A549 treated with dexamethasone at 1 μM for 4 hours (cell line): ENCODE measurements at places on chromosomes 2 and 18. TPM values are rescaled to one million over a fixed set of nuclear protein-coding genes. Genes with fewer than 3 reads are reported as not detected.

The CRYBA2 gene
- 0.31 TPM in 1 of 5 replicates, not detected in the others for total RNA-seq

The TEX44 gene
- total RNA-seq, result not detected in 5 replicates

The PLCL1 gene
- 0.02 TPM in 1 of 5 replicates, not detected in the others for total RNA-seq

The WNT10A gene
- 0.05 to 0.08 TPM (median 0.06 TPM) in 5 replicates for total RNA-seq

The FTCDNL1 gene
- total RNA-seq, result 2.3 to 3.2 TPM (median 2.8 TPM) in 5 replicates

The SLC8A1 gene
- total RNA-seq, result 0.17 to 0.40 TPM (median 0.31 TPM) in 5 replicates

The TLX2 gene
- total RNA-seq, result 0.17 to 0.31 TPM (median 0.21 TPM) in 5 replicates

The OTOS gene
- not detected in 5 replicates for total RNA-seq

The MATN3 gene
- 11.0 to 18.8 TPM (median 15.4 TPM) in 5 replicates for total RNA-seq

The SANBR gene
- 10.2 to 14.9 TPM (median 13.5 TPM) in 5 replicates for total RNA-seq

The PKDCC gene
- 19.6 to 26.0 TPM (median 21.8 TPM) in 5 replicates for total RNA-seq

The AQP12B gene
- total RNA-seq, result not detected in 5 replicates

The TDRD15 gene
- not detected in 5 replicates for total RNA-seq

The MRPS9 gene
- total RNA-seq, result 31.3 to 33.3 TPM (median 32.8 TPM) in 5 replicates

The LRRC30 gene
- not detected in 5 replicates for total RNA-seq

The CDH19 gene
- total RNA-seq, result 0.32 to 1.2 TPM (median 0.73 TPM) in 5 replicates

The RUFY4 gene
- not detected in 5 replicates for total RNA-seq

The EPHA4 gene
- 0.48 to 1.8 TPM (median 0.84 TPM) in 5 replicates for total RNA-seq

The UGT1A3 gene
- 0.06 to 0.18 TPM (median 0.11 TPM) in 3 of 5 replicates, not detected in the others for total RNA-seq

The CMPK2 gene
- total RNA-seq, result 0.36 to 0.98 TPM (median 0.69 TPM) in 5 replicates

The CCDC150 gene
- total RNA-seq, result 3.0 to 4.9 TPM (median 4.5 TPM) in 5 replicates

The FIGN gene
- 1.3 to 3.0 TPM (median 2.7 TPM) in 5 replicates for total RNA-seq

The LINC00305 gene
- total RNA-seq, result not detected in 5 replicates

The MYL12A gene
- total RNA-seq, result 312 to 391 TPM (median 333 TPM) in 5 replicates

The GPD2 gene
- 20.9 to 38.2 TPM (median 31.5 TPM) in 5 replicates for total RNA-seq

The GAREM1 gene
- 4.2 to 8.2 TPM (median 6.1 TPM) in 5 replicates for total RNA-seq

The CHCHD5 gene
- 54.7 to 81.4 TPM (median 56.8 TPM) in 5 replicates for total RNA-seq

The STEAP3 gene
- 42.0 to 55.6 TPM (median 53.7 TPM) in 5 replicates for total RNA-seq

The GRHL1 gene
- total RNA-seq, result 0.72 to 1.5 TPM (median 1.1 TPM) in 5 replicates

The ARHGAP28 gene
- total RNA-seq, result 0.05 to 0.28 TPM (median 0.06 TPM) in 4 of 5 replicates, not detected in the other

The REEP1 gene
- 0.89 to 1.6 TPM (median 1.2 TPM) in 5 replicates for total RNA-seq

The GPR45 gene
- total RNA-seq, result not detected in 5 replicates

The CYP26B1 gene
- total RNA-seq, result 9.1 to 17.2 TPM (median 14.4 TPM) in 5 replicates

The NAB1 gene
- 26.8 to 42.2 TPM (median 37.0 TPM) in 5 replicates for total RNA-seq
